ENCODE measurements at places on chromosomes 12 and 14.

DNA sequence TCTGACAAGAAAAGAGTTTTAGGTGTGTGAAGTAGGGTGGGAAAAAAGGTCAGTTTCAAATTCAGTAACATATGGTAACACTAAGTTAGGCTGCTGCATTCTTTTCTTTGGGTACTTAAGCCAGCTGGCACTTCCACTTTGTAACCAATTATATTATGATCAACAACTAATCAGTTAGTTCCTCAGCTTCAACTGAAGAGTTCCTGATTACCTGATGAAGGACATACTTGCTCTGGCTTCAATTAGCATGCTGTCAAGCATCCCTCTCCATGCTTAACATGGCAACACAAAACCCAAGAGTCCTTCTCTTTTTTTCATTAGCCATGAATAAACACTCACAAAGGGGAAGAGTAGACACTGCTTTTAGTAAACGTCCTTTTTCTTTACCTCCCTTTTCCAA is 6.8 kb upstream of the KANSL2 start:
- no peak for DNase-seq

GRCh38 chr14:33408291-33408690 is 469.6 kb downstream of the NPAS3 start:
- no peak for DNase-seq

DNA sequence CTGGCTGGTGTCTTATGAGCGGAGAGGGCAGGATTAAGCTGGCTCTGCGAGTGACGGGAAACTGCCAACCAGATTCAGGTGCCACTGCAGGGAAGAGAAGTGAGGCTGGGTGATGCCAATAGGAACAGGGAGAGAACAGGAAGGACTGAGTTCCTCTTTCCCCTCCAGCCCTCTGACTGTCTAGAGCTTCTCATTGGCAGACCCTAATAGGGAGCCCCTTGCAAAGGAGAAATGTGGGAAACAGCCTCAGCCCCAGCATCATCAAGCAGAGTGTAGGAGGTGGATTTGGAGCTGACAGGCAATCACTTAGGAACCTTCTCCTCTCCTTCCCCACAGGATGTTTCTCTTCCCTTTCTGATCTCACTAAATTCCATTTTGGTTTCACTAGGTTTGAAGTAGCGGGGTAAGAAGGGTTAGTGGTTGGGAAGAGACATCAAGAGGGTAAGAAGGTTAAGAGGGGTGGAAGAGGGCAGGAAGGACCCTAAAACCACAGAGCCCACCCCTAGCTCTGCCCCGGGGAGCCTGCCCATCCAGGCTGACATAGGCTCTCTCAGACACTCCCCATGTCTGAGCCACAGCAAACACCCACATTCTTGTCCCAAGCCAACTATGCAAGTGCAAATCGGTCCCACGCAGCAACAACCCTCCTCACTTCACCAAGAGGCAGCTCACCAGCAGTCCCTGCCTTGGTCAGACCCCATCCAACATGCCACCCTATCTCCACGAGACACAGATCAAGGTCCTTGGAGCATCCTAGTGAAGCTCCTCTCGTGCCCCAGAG is 111.1 kb downstream of the STAB2 start:
- no peak for DNase-seq

GRCh38 chr14:50920482-50921230 is 23.6 kb downstream of the PYGL start:
- DNase-seq: peak; percentile 80

DNA sequence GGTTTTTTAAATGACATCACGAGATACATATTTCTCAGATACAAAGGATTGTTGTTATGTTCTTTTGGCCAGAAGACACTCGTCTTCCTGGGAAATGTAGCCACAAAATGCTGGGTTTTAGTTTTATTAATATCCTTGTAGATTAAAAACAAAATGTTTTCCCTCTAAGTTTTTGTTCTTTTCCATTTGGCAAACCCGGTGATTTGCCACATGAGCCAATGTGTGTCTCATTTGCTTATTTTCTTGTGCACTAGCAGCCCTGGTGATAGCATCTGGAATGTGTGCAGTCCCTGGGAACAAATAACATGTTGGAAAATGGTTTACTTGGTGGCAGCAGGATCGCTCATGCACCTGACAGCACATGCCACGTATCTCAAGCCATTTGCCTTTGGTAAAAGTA is 61.0 kb downstream of the HMGA2 start:
- DNase-seq: no peak

DNA sequence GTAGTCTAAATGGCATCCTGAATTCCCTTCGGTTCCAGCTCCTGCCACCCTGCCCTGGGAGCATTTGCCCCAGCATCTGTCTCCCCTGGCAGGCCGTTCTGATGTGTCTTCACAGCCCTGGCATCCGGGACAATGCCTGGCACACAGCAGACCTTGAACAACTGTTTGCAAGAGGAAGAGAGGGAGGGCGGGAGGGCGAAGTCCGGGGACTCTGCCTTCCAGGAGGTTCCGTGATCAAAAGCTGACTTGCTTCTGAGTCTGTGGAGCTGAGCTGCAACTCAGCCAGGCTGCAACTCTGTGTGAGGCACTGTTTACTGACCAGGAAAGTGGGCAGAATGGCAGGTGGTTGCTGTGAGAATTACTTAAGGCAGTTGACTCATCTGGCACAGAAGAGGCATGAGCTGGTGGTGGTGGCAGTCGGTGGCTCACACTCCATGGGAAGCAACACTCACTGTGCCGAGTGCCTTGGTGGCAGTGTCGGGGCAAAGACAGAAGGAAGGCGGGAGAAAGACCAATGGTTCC is 61.1 kb upstream of the DLK1 start:
- DNase-seq: no peak

DNA sequence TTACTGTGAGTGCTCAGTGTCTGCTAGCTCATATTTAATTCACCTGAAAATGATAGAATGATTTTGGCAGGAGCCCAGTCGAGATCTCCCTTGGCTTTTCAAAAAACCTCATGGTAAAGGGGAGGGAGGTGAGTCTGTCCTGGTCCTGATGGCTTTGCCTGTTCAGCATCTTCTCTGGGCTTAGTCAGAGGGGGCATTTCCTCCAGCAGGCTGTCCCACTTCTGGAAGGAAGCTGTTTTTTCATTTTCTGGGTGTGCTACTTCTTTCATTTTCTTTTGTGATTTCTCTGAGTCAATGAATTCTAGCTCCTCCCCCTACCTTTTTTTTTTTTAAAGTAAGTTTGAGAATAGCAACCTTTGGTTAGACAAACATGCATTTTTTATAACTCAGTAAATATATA is 58.8 kb downstream of the TMX1 start:
- DNase-seq: no peak

GRCh38 chr14:57725399-57726077 is 140.4 kb downstream of the SLC35F4 start:
- no peak for DNase-seq

- no peak for DNase-seq
Observed at GRCh38 chr14:79698298-79698711, 513.0 kb downstream of the DIO2 start.

DNA sequence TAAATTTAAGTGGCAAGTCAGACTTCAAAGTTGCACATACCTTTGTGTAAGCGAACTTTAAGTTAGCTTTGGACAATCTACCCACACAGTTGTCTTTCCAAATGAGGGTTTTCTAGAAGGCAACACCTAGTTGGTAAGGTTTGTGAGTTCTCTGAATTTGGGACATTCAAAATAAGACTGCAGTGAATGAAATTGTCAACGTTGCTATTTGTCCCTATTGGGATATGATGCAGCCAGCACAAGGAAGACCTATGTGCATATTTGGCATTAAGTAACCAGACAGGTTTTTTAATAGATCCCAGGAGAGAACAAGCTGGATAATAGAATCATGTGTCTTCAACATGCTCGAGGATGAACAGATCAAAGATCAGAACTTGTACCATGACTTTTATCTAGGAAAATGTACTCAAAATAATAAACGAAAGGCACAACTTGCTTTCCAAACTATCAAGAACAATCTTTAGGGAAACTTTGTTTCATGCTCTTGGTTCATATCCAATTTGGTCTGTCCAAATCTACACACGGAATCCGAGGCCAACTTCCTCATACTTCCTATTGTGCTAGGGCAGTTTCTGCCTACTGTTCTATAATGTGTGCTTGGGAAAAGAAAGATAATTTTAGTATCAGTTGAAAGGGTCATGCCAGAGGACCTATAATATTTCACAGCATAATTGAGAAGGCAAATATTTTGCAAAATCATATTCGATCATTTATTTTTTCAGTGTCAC is 284.2 kb upstream of the SOX5 start:
- DNase-seq: no peak

DNA sequence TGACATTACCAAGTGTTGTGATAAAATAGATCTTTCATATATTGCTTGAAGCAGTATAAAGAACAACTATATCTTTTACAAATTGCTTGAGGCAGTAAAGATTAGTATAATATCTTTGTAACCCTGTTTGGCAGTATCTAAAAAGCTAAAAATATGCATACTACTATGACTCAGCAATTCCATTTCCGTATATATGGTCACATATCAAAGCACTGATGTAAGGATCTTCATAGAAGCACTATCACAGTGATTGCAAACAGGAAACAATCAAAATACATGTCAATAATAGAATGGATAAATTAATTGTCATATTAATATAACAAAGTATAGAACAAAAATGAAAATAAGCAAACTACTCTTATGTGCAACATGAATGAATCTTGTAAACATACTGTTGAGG is 158.4 kb upstream of the IGF1 start:
- no peak for DNase-seq

DNA sequence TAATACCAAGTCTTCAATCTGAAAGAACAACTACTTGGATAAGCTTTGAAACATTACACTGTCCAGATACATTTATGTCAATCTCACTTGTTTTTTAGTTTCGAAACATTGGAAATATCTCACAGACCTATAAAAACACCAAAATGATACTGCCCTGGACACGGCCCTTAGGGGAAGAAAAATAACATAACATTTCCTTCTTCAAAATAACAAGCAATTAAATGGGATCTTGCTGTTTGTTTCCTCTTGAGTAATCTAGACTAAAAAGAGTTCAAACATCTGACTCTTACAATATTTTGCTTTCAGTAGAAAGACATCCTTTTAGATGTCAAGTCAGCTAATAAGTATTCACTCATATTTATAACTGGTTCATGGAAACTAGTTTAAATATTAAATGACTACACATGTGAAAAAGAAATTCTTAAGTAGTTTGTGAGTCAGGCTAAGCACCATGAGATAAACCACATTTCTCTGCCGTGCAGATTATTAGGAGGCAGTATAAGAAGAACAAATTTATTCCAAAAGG is 87.5 kb downstream of the EPS8 start:
- peak; percentile 41 for DNase-seq

DNA sequence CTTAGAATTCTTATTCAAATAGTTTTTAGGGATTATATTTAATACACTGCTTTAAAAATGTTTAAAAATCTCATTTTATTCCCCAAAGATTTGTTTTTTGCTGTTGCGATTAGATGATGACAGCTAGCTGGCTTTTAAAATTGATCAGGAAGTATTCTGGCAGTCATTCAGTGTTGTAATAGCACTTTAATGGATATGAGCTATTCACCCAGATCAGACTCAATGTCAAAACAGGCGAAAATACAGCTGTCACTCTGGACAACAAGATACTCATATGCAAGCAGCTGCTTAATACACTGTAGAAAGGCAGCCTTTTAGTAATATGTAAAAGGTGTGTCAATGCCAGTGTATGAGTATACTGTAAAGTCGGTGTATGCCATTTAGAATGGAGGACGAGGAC is 91.7 kb downstream of the NPAS3 start:
- DNase-seq: no peak

DNA sequence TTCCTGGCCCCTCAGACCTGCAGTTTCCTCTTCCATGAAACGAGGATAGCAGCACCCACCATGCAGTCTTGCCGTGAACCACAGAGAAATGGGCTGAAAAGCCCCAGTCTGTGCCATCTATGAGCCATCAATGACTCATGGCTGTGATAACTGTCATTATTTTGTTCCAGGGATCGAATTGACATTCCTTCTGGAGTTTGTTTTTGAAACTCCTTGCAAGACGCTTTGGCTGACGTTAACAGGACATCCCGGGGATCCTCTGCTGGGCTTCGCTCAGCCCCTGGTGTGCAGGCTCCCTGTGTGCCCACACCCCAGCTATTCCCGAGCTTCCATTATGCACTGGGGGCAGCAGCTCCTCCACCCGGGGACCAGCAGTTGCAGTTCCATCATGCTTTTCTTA is 33.8 kb downstream of the MMAB start:
- DNase-seq: no peak

DNA sequence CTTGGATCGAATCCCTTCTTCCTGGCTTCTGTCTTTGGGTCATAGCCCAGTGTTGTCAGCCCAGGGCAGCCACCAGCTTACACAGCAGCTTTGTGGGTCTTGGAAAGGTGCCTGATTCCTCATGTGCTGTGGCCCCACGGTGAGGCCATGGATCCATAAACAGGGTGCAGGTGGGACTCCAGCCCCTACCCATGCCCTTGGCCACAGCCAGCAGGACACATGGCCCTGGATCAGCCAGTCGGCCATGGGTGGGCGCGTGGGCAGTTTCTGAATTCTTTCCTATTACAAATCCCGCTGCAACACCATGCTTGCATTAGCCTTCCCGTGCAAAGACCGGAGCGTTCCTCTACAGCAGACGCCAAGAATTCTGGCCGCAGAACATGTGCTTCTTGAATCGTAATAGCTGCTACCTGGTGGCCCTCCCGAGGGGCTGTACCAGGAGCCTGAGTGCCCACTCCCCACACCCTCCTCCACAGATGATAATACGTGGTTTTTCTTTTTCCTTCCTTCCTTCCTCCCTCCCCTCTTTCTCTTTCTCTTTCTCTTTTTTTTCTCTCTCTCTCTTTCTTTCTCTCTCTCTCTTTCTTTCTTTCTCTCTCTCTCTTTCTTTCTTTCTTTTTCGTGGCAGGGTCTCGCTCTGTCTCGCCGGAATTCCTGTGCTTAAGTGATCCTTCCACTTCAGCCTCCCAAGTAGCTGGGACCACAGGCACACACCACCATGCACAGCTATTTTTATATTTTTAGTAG is 2.9 kb upstream of the MMP17 start:
- DNase-seq: peak; percentile 47

- DNase-seq: no peak
Observed at GRCh38 chr12:3583656-3584334, 92.8 kb downstream of the PRMT8 start.

DNA sequence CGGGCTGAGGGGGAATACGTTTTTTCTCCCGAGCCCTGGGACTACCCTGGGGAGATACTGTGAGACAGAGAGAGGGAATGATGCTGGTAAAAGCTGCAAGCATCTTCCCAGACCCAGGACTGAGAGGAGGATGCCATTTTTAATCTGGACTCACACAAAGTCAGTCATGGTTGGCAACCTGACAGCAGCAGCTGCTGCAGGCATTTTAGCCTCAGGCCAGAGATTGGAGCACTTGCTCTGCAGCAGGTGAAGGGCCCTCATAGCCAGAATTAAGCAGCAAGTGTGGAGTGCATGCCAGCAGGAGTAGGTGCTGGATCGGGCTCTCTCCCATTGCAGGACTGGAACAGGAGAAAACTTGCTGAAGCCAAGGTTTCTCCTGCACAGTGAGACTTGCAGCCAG is 361.1 kb upstream of the CLEC14A start:
- no peak for DNase-seq

GRCh38 chr14:68811171-68811570 is 18.3 kb upstream of the ZFP36L1 start:
- DNase-seq: no peak

GRCh38 chr12:6784761-6785160 is 4.6 kb upstream of the CD4 start:
- no peak for DNase-seq

- no peak for DNase-seq
Observed at GRCh38 chr12:52382854-52383253, 2.6 kb downstream of the KRT84 start.

- DNase-seq: no peak
Observed at GRCh38 chr14:57903954-57904353, 38.1 kb upstream of the SLC35F4 start.
